ENCODE measurements at places on chromosomes 12 and 14. TPM values are rescaled to one million over a fixed set of nuclear protein-coding genes. Genes with fewer than 3 reads are reported as not detected.

DNA sequence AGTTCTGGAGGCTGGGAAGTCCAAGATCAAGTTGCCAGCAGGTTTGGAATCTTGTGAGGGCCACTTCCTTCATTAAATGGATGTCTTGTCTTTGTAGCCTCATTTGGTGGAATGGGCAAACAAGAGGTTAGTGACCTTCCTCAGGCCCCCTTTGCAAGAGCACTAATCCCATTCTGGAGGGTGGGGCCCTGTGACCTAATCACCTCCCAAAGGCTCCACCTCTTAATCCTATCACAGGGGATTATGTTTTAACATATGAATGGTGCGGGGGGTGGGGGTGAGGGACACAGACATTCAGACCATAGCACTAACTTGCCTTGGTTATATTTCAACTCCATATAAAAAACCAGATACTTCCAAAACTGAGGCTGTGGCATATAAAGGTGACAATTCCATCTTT lies 59.9 kb upstream of the PPP4R3A start:
- H3K36me3 ChIP-seq = no peaks in the 10 kb centered on the region
- H3K27ac ChIP-seq = no peak overlapping the region
- no peak for DNase-seq
- peaks cover 15% of the 10 kb centered on the region for H3K27me3 ChIP-seq
- no peak overlapping the region for H3K4me3 ChIP-seq
- H3K4me1 ChIP-seq = peaks cover 7% of the 10 kb centered on the region

DNA sequence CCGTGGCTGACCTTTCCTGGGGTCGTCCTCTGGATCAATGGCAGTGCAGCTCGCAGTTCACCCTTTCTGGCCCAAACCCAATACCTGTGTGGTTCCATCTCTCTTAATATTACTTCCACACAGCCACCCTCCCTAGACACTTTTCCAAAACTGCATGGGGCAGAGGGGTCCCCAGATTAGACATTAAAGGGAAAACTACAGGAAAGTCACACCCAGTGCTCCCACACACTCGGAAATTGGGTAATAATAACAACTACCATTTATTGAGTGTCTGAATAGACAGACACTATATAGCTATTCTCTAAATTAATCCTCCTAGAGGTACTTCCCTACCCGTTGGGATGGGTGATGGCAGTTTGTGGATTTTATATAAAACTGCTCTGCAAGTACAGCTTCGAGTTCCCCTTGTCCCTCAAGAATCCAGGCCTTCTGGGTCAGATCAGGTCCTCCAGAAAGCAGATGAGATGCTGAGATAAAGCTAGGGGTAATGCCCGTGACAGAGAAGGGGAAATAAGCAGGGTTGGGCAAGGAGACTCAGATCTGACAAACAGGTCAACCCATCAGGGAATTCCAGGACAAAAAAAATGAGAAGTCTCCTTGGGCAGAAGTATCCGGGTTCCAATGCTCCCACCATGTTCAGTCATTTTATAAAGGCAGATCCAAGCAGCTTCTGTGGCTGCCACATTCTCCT lies 795 bp upstream of the PXN start:
- H3K4me3 ChIP-seq = peak overlapping the region; percentile 96
- H3K27ac ChIP-seq = peak overlapping the region; percentile 82
- peaks cover 9% of the 10 kb centered on the region for H3K36me3 ChIP-seq

DNA sequence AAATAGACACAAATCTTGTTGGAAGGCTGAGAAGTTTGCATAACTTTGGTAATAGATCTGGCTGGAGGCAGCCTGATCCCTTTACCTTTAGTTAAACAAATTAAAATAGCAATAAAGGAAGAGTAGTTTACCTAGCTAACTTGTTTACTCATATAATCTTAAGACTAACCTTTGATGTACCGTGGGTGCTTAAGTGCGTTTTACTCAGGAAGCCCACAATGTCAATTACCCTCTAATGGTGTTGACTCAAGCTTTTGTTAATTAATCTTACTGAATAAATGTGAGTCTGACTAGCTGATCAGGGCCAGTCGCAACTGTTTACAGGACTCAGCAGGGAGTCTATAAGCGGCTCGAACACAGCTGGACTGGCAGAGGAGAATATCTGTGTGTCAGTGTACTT lies 51.5 kb downstream of the FAR2 start:
- H3K27ac ChIP-seq = no peak overlapping the region
- H3K36me3 ChIP-seq = peaks cover 40% of the 10 kb centered on the region

DNA sequence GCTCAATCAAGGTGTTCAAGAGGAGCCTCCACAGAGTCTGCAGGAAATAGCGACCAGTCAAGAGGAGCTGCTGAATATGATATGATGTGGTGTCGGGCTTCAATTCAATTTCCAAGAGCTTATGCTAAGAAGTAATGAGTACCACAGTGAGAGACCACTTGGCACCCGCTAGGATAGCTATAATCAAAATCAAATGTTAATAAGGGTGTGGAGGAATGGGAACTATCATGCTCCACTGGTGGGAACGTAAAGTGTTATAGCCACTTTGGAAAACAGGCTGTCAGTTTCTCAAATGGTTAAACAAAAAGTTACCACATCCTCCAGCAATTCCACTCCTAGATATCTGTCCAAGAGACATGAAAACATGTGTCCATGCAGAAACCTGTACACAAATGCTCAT lies 6.7 kb downstream of the POLR3B start:
- peaks cover 1% of the 10 kb centered on the region for H3K27me3 ChIP-seq
- H3K36me3 ChIP-seq = no peaks in the 10 kb centered on the region
- no peaks in the 10 kb centered on the region for H3K4me1 ChIP-seq
- H3K4me3 ChIP-seq = no peak overlapping the region
- no peak for DNase-seq

GRCh38 chr12:95742586-95742985 lies 48.0 kb downstream of the NTN4 start:
- no peaks in the 10 kb centered on the region for H3K4me1 ChIP-seq
- H3K4me3 ChIP-seq = no peak overlapping the region
- no peaks in the 10 kb centered on the region for H3K36me3 ChIP-seq
- no peak for DNase-seq
- H3K27ac ChIP-seq = no peak overlapping the region

DNA sequence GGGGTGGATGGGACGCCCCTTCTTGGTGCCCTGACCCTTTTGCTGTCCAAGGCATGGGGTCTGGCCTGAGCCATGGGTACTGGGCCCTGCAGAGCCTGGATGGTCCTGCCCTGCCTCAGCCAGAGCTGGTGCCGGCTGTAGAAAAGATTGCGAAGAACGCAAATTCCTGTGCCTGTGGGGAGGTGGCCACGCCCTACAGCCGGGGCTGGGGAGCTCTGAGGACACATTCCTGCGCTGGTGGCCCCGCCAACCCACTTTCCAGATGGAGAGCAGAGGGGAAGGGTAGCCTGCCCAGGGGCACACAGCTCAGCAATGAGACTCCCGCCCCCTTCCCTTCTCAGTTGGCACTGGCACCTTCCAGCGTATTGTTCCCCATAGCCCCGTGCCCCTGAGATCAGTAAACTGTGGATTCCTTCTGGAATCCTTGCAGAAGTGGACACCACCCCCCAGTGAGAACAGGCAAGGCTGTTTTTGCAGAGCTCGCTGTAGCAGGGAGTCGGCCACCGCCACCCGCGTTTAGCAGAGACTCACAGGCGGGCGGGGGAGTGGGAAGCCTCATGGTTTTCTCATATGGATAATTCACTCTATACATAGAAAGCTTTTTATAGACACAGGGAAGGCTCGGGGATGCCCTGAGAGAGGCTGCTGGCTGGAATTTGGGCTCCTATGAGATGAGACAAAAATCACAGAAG lies 8.6 kb downstream of the INF2 start:
- H3K4me3 ChIP-seq = no peak overlapping the region
- DNase-seq = no peak
- peaks cover 5% of the 10 kb centered on the region for H3K36me3 ChIP-seq

- DNase-seq = no peak
- no peak overlapping the region for H3K4me3 ChIP-seq
- no peaks in the 10 kb centered on the region for H3K36me3 ChIP-seq
- H3K27me3 ChIP-seq = peaks cover 51% of the 10 kb centered on the region
- H3K27ac ChIP-seq = no peak overlapping the region
Observed at GRCh38 chr12:54024127-54024526, 4.1 kb upstream of the HOXC6 start.

DNA sequence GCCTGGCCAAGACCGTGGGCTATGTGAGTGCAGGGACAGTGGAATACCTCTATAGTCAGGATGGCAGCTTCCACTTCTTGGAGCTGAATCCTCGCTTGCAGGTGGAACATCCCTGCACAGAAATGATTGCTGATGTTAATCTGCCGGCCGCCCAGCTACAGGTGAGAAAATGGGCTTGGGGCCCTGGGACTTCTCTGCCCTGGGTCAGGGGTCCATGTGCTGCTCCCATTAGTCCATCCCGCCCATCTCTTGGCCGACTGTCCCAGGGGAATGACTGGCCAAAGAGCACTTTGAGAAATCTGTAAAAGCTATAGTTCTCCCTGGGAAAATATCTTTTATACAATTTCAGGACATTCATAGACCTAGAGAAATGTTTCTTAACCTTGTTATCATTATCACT lies 63.5 kb downstream of the ACACB start:
- H3K36me3 ChIP-seq = no peaks in the 10 kb centered on the region
- no peak overlapping the region for H3K4me3 ChIP-seq
- DNase-seq = no peak
- H3K27ac ChIP-seq = no peak overlapping the region

DNA sequence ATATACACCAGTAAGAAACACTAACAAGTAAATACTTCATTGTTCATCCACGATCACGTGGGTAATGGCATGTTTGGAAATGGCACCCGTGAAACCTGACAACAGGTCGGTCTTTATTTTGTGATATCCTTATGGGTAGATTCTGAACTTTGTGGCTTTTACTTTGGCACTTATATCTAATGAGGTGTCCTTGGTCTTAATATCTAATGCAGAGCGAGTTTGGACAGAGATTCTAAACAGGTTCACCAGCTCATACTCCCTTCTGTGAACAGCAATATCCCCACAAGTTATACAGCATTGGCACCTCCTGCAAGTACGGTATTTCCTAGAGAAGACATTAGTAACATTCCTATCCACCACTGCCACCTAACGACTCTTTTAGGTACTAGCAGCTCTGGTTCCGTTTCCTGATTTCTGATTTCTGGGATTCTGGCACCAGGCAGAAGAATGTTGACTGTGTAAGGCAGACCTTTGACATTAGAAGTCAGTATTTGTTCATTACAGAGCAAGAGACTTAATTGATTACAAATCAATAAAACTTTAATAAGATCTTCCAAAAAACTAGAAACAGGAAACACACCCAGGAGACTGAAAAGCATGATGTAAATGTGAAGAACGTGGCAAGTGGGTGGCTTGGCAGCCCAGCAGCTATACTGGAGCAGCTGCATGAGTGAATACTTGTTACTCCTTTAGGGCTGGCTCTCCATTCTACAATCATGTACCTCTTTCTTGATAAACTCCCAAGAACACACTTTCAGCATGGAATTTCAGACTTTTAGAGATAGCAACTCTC lies 2.5 kb downstream of the ANG start:
- H3K4me1 ChIP-seq = peaks cover under 1% of the 10 kb centered on the region
- H3K4me3 ChIP-seq = no peak overlapping the region
- H3K27me3 ChIP-seq = no peaks in the 10 kb centered on the region
- H3K36me3 ChIP-seq = no peaks in the 10 kb centered on the region
- peak; percentile 62 for DNase-seq
- H3K27ac ChIP-seq = peak overlapping the region; percentile 72

- no peaks in the 10 kb centered on the region for H3K4me1 ChIP-seq
- no peak overlapping the region for H3K27ac ChIP-seq
- DNase-seq = no peak
- no peaks in the 10 kb centered on the region for H3K36me3 ChIP-seq
- H3K4me3 ChIP-seq = no peak overlapping the region
Observed at GRCh38 chr14:51228391-51228790, 11.7 kb upstream of the TMX1 start.

- no peak overlapping the region for H3K27ac ChIP-seq
- no peaks in the 10 kb centered on the region for H3K27me3 ChIP-seq
- H3K4me1 ChIP-seq = peaks cover 3% of the 10 kb centered on the region
- no peak overlapping the region for H3K4me3 ChIP-seq
Observed at GRCh38 chr14:44778604-44779003, 183.1 kb downstream of the KLHL28 start.

GRCh38 chr12:118358612-118359540 lies 13.8 kb downstream of the TAOK3 start:
- DNase-seq = no peak
- H3K27ac ChIP-seq = peak overlapping the region; percentile 44
- no peaks in the 10 kb centered on the region for H3K36me3 ChIP-seq
- H3K4me1 ChIP-seq = peaks cover 18% of the 10 kb centered on the region

GRCh38 chr12:26853303-26854030 lies 20.5 kb upstream of the ITPR2 start:
- peaks cover 7% of the 10 kb centered on the region for H3K4me1 ChIP-seq
- no peak overlapping the region for H3K4me3 ChIP-seq
- H3K27ac ChIP-seq = no peak overlapping the region
- no peaks in the 10 kb centered on the region for H3K36me3 ChIP-seq

DNA sequence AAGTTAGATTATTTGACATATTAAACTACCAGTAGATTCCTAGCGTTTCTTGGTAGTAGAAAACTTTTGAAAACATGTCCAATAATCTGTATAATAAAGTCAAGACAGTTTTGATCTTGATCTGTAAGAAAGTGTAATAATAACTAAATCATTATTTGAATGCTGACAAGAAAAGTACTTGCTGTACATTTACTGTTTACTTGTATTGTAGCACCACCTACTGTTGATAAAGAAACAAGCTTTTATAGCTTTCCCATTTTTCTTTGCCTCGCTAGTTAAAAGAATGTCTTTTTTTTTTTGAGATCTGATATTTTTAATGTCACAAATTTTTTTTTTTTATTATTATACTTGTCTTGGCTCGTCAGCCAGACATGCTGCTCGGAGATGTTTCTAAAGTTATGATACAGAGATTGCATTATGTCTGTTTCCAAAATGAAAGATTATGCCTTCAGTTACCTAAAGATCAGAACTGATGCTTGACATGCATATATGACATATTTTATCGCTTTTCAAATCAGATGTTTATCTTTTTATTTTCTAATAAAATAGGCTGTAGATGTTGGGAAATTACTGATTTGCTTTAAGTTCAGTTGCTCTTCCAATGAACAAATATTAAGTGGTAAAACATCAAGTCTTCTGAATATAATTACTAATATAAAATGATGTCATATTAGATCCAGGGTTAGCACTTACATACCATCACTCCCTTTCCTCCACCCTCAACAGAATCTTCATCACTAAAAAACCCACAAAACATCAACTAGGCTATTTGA lies 140.5 kb downstream of the AKAP6 start:
- H3K36me3 ChIP-seq = no peaks in the 10 kb centered on the region
- H3K4me1 ChIP-seq = peaks cover 3% of the 10 kb centered on the region
- H3K27me3 ChIP-seq = peaks cover 3% of the 10 kb centered on the region
- no peak overlapping the region for H3K4me3 ChIP-seq
- no peak for DNase-seq
- no peak overlapping the region for H3K27ac ChIP-seq

BCL2L14 gene
- 0.64 TPM for total RNA-seq

KRT77 gene
- not detected for total RNA-seq

LGR5 gene
- total RNA-seq = 1.1 TPM

ACSS3 gene
- total RNA-seq = 18.7 TPM

SOX5 gene
- 23.1 TPM for total RNA-seq

LBHD2 gene
- not detected for total RNA-seq

Measured in endothelial cell (in vitro differentiated cells).